ENCODE measurements at places on chromosomes 4 and X.

DNA sequence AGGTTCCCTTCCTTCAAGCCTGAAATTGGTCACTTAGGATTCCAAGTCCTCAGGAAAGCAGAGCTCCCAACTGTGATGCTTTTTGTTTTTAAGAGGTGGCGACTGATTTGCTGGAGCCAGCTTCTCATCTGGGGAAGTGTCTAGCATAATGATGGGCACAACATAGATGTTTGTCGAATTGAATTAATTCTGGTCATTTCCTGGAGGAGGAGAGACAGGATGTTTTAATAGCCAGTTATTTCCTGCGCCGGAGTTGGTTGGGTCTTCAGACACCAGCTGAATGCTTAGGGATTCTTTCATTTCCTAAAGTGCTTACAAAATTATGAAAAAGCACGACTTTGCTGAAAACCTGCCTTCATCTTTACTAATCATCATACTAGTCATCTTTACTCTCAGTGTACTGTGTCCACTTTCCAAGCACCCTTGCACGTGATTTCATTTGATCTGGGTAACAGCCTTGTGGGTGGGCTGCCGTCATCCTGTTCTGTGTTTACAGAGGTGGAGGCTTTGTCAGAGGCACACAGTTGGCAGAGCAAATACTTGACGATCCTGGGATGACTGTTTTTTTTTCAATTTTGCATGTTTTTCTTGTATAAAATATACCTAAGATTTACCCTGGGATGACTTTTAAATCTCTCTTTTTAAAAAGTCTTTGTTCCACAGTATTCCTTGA lies 49.5 kb downstream of the RGS12 start:
- peak; percentile 47 for DNase-seq

DNA sequence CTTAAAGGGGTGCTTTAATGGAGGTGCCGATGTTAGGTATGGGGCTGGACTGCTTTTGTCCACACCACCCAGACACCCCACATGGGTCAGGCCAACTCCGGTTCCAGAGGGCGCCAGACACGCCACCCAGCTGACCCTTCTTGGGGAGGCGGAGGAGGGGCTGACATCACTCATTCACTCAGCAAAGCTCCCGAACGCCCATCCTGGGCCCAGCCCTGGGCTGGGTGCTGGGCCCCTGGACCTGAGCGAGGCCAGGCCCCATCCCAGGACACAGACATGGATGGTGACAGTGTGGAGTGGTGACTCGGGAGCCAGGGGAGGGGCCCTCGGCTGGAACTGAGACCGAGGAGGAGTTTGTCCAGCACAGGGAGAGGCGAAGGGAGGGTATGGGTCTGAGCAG lies 28.1 kb downstream of the MAN2B2 start:
- no peak for DNase-seq

- no peak for DNase-seq
Observed at GRCh38 chr4:96703265-96703664, 863.4 kb downstream of the PDHA2 start.

DNA sequence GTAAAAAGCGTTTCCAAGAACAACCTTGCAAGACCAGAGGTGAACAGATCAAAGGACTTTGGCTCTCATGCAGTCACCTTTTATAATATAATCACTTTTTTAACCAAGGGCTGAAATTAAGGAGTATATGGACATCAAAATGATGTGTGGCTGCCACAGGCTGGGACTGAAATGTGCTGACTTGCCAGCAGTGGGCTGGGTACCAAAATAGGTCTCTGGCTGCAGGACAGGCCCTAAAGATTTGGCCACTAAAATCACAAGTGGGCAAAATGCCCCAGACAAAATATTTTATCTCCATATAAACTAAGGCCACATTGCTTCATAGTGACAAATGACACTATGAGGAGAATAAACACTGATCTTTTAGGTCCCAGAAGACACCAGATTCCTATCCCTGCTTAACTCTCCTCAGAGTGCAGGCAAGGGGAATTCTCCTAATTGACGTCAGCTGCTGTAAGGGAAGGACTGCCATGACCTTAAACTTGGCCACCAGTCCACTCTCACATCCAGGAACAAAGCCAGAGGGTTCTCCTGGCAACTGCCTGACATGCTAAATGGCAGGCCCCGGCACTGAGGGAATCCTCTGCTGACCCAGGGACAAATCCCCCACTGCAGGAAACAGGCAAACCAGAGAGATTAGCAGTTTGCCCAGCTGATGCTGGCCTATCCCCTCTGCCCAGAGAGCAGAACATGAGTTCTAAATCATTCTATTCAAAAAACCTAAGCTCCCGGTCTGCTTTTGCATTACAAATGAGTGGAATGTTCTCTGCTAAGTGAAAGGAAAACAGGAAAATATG lies 155.8 kb downstream of the PPP3CA start:
- DNase-seq = no peak

DNA sequence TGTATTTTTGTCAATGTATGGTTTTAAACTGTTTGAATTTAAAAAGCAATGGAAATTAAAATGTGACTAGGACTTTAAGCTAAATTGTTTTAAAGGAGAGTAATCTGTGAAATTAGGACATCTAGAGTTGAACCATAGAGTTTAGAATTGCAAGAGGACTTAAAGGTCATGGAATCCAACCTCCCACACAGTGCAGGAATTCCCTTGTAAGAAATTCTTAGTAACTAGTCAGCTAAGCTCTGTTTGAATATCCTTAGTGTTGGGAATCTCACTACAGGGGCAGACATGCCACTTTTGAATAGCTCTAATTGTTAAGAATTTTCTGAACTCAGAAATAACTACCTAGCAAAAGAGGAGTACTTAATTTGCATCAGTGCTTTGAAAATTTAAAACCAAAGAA lies 292.9 kb downstream of the IL1RAPL1 start:
- no peak for DNase-seq
